ENCODE measurements at places on chromosomes 5 and 9. TPM values are rescaled to one million over a fixed set of nuclear protein-coding genes. Genes with fewer than 3 reads are reported as not detected.

GRCh38 chr9:117511852-117512481 lies 97.1 kb upstream of the ASTN2 start:
- no peak for DNase-seq

- no peak for DNase-seq
These were observed 79.0 kb downstream of the AK8 start for GRCh38 chr9:132798817-132799790.

The GPR150 gene
- not detected for total RNA-seq

- DNase-seq: no peak
These were observed 4.0 kb downstream of the SRP19 start for GRCh38 chr5:112865128-112865527.

DNA sequence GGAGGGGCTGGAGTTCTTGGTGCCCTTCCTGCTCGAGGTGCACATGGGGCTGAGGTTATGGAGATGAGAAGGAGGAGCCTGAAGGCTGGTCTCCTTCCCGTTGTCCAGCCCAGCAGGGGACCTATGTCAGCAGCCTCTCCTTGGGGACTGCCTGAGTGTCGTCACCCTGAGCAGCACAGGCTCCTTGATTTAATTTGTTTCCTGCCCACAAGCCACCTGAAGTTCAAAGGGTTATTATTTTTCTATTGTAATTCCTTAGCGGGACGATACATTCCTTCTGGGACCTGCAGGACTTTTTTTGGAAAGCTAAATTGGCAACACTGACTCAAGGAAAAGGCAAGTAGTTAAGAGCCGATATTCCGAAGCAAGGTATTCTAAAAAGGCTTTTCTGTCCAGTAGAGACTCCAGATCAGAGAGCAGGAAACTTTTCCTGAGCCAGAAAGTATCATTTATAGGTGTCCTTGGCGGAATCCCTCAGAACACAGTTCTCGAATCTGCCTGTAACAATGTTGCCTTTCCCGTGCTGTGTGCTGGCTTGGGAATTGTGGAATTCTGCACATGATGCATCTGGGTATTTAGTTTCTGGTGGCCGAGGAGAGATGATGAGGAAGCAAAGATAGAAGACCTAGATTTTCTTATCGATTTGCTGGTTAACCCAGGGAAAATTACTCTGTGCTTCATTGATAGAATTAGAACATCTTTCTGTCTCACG lies 55.4 kb downstream of the ARHGAP26 start:
- DNase-seq: no peak

The OBP2B gene
- not detected for total RNA-seq

DNA sequence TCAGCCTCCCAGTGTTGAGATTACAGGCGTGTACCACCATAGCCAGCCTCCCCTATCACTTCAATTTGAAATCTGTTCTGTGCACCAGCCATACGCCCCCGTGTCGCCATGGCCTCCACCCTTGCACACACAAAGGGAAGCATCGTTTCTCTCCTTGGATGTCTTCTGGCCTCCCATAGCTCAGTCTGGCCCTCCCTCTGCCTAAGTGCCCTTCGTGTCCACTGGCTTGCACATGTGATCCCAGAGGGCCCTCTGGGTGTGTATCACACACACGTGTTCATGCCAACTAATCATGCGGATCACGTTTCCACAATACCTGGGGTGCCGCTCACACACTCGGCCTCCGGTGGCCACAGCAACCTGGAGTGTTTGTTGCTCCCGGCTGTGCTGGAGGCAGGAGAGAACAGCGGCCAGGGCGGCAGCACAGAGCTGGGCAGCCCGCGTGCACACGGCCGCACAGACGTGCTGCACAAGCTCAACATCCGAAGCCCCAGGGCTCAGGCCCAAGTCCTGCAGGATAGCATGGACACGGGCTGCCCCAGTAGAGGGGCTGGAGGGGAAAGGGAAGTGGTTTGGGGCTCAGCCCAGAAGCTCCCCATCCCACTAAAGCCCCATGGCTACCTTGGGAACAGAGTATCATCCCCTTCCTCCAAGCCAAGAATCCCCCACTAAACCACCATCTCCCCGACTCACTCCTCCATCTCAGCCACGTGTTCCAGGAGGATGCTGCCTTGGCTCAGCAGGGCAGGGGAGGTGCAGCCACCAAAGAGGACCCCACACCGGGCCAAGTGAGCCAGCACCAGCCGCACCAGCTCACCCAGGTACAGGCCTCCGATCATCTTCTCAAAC lies 10.9 kb downstream of the HK3 start:
- DNase-seq: no peak

The OR2V2 gene
- not detected for total RNA-seq

The CD180 gene
- 1.0 TPM for total RNA-seq

The STRBP gene
- 18.8 TPM for total RNA-seq

The IGFBPL1 gene
- not detected for total RNA-seq

DNA sequence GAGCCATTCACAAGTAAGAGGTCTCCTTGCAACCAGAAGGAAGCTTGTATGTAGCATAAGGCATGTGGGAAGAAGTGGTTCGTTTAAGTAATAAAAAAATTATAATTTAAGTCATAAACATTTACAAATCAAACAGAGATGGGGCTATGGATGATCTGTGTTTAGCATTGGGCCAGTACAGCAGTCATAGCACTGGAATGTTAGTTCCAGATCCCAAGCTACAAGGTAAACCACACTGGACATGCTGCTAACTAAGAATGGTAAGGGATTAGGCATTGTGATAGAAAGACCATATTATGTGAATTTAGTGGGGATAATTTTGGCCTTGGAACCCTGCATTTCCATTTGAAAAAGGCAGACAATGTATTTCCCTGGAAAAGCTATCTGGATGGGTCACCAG lies 170.4 kb upstream of the KCNN2 start:
- DNase-seq: no peak

The HEXB gene
- 88.6 TPM for total RNA-seq

DNA sequence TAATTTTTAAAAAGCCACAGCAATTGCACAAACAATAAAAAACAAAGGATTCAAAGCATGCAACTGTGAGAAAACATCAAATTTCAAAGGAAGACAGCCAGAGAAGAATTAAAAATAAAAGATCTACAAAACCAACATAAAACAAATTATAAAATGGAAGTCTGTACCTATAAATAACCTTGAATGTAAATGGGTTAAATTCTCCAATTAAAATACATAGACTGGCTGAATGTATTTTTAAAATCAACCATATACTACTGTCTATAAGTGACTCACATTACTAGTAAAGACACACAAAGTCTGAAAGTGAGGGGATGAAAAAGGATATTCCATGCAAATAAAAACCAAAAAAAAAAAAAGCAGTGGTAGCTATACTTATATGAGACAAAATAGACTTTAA lies 33.7 kb downstream of the BTNL8 start:
- no peak for DNase-seq

The IRX4 gene
- not detected for total RNA-seq

The MLLT3 gene
- total RNA-seq: 11.4 TPM

DNA sequence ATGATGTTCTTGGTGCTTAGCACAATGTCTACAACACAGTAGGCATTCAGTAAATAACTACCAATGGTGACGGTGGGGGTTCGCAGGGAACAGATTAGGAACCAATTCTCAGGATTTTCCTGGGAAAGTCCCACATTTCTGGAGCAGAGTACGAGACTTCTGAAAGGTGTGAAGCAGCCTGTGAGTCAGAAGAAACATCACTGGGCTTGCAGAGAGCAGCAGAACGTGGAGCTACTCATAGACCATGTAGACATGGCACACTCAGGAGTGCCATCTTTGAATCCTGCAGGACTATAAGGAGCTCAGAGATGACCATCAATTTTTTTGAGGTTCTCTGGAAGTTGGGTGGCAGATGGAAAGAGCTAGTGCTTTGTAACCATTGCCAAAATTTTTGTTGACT lies 106.6 kb upstream of the ANKRD55 start:
- DNase-seq: no peak

The GABRP gene
- total RNA-seq: 3.9 TPM

- DNase-seq: no peak
These were observed 351.4 kb downstream of the SEMA5A start for GRCh38 chr5:9194509-9194908.

The MCTP1 gene
- total RNA-seq: 3.4 TPM

The FOXD4L6 gene
- not detected for total RNA-seq

The CCL27 gene
- 1.1 TPM for total RNA-seq

- no peak for DNase-seq
These were observed 35.2 kb downstream of the RXRA start for GRCh38 chr9:134361426-134361825.

The CXCL14 gene
- total RNA-seq: 3.0 TPM

The PRDM9 gene
- not detected for total RNA-seq

The TESK1 gene
- total RNA-seq: 35.0 TPM

- DNase-seq: no peak
These were observed 23.5 kb downstream of the GRAMD2B start for GRCh38 chr5:126446498-126447224.

- DNase-seq: no peak
These were observed 199.5 kb downstream of the ALDH1A1 start for GRCh38 chr9:72753266-72753893.

Measured in ovary (tissue), 10 donors.